ENCODE measurements at places on chromosomes 2 and 18.

DNA sequence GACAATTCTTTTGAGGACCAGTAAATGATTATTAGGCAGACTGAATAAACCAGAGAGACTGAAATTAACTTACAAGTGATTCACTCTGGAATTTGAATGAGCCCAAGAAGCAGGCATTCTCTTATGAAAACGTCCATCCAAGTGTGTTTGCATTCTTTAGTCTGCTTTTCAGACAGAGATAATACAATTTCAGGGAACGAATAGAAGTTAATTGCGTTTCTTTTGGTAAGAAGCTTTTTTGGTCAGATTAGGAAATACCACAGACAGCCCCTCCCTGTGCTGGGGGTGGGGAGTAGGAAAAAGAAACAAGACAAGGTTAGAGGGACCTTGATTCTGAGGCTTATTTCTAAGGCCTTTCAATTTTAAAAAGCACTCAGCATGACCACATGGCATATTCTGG, 874.4 kb downstream of the SUCLG1 start:
- no peak for DNase-seq

GRCh38 chr18:12928206-12928605, 19.6 kb upstream of the SEH1L start:
- DNase-seq, result no peak

DNA sequence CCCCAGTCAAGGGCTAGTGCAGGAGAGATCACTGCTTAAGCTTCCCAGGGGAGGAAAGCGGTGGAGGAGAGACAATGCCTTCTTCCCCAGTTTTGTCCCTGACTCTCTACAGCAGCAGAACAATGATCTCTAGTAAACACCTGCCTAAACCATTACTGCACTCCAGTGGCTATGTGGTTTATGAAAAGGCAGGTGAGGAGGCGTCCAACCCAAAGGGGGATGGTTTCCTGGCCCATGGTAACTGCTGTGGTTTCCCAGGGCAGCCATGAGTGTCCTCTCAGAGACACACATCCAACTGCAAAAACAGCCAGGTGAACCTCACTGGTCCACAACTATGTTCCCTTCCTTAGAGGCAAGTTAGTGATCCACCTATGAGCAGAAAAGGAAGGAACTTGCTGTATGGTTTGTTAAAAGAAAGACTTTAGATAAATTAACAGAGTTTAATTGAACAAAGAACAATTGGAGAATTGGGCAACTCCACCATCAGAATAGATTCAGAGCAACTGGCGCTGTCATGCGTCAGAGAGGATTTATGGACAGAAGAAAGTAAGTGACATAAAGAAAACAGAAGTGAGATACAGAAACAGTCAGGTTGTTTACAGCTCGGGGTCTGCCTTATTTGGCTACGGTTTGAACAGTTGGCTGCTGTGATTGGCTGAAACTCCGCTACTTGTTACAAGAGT, 4.8 kb upstream of the TTC39C start:
- peak; percentile 71 for DNase-seq

GRCh38 chr2:23489471-23490322, 104.7 kb downstream of the KLHL29 start:
- DNase-seq, result no peak

GRCh38 chr2:109153807-109154206, 24.8 kb downstream of the SH3RF3 start:
- no peak for DNase-seq

DNA sequence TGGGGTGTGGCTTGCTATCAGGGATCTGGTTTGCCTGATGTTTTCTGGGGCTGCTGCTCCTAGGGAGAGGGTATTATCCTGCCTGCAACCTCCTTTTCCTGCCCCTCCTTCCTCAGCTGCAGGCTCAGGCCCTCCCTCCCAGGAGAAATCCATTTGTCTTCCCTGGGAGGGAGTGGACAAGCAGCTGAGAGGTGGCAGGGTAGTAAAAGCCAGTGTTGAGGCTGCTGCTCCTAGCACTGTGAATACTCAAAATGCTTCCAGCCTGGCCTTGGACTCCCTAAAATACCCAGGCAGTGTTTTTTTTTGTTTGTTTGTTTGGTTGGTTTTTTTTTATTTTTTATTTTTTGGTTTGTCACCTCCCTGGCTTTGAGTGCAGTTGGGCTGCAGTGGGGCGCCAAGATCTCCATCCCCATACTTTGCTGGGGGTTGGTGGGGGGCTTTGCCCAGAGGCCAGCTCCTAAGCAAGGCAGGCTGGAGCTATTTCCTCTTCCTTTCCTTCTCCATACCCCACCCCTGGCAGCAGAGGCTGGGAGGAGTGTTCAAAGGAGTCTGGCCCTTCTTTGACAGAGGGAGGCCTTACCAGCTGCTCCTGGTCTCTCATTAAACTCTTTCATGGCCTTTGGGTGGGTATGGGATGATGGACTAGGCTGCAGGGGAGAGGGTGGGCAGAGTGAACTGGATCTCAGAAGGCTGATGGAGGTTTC, 13.6 kb downstream of the HOXD3 start:
- DNase-seq, result no peak

- DNase-seq, result no peak
Measured at GRCh38 chr18:76824145-76824676, 1.9 kb downstream of the ZNF236 start.

DNA sequence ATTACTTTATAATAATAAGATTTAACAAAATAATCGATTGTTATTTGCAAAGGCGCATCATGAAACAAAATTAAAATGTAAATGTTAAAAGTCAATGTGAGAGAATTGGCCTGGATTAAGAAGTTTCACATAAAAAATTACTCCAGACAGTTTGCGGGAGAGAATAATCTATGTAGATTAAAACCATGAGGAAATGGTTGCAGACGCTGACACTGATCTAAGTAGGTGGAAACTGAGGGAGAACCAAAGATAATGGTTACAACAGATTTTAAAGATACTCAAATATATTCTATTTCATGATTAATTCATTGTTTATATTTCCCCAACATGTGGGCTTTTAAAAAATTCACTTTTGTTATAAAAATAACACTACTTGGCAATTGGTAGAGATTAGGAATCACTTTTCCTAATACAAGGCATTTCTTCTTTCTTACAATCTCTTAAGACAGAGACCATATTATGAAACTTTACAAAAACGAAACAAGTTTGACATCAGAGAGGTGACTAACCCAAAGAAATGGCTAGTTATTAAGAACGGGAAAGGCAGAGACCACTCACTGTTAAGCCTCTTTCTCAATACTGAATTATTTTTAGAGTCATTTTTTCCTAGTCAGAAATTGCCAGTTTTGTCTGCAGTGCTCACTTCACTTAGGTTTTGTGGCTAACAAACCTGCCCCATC, 1.6 kb downstream of the KANSL1L start:
- DNase-seq, result peak; percentile 24

GRCh38 chr2:123015186-123015585, 1009.9 kb upstream of the CNTNAP5 start:
- DNase-seq, result no peak

DNA sequence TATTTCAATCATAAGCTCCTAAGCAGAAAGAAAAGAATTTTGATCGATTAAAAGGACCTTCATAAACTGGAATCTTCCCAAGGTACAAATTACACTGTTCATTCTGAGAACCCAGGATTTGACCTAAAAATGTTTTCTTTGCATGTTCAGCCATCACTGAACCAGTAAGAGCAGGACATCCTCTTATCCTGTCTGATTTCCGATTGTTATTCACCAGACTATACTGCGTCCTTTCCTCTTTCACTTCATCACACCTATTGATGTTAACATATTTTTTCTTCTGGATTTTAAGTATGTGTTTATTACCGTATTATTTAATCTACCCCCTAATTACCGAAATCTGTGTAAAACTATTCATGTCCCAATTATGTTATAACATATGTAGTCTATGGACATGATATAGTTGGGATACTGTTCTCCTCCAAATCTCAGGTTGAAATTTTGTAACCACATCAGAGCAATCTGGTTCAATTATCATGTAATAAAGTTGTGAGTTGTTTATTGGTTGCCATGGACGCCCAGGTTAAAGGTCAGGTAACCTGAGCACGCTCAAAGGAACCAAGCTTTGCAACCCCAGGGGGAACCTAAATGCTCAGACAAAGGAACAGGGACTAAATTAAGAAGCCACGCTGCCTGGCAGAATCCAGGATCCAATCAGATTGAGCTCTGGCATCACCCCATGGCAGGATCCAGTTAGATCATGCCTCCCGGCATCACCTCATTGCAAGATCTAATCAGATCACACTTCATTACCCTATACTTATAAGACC, 11.6 kb upstream of the TBC1D8 start:
- DNase-seq, result no peak

- DNase-seq, result peak; percentile 31
Measured at GRCh38 chr2:215136669-215137328, 1.6 kb downstream of the ABCA12 start.

DNA sequence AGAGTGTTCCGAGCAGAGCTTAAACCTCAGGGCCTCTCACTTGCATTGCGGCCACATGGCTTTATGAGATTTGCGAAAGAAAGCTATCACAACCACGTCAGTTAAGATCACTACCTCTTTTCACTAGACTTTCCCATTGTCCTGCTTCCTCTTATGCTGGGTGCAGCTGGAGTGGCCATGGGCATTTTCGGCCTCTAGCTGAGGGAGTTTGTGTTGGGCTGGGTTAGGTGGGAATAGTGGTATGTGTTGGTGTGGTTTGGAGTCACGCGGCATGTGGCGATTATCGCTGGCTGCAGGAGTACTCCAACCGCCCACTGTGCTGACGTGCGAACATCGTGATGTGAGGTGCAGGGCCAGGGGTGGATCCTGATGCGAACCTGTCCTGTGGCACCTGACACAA, 27.1 kb downstream of the RALB start:
- no peak for DNase-seq

DNA sequence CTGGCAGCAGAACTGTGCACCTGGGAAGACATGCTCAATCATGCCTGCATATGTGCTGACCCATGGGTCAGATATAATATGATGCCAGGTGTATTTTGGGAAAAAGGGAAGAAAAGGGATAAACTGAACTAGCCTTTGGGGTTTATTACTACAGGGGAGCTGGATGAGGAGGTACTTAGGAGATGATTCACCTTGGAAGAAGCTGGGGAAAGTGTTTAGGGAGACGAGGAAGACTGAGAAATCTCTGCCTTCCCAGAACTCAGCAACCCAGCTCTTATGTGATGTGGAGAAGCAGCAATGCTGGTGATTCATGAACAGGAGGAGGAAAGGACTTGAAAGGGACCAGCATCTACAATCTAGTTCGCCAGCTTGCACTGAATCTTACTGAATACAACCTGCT, 110.2 kb downstream of the BARD1 start:
- no peak for DNase-seq

- DNase-seq, result no peak
Measured at GRCh38 chr2:178273787-178274360, 79.6 kb downstream of the OSBPL6 start.

DNA sequence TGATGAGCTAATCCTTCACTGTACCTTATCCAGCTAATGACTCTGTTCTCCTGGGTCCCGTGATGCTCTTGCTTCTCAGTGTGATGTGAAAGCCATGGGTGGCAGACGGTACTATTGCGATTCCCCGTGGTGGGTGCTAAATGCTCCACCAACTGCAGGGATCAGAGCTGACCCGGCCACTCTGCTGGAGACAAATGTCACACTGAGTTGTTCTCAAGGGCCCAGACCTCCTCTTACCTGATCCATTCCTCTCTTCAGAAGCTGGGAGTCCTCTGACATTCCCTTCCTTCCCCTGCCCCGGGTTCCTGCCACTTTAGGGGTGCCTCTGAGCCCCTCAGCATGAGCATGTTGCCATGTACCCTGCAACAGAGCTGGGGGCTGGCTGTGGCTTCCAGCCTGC, 105.1 kb downstream of the MAPK4 start:
- no peak for DNase-seq

DNA sequence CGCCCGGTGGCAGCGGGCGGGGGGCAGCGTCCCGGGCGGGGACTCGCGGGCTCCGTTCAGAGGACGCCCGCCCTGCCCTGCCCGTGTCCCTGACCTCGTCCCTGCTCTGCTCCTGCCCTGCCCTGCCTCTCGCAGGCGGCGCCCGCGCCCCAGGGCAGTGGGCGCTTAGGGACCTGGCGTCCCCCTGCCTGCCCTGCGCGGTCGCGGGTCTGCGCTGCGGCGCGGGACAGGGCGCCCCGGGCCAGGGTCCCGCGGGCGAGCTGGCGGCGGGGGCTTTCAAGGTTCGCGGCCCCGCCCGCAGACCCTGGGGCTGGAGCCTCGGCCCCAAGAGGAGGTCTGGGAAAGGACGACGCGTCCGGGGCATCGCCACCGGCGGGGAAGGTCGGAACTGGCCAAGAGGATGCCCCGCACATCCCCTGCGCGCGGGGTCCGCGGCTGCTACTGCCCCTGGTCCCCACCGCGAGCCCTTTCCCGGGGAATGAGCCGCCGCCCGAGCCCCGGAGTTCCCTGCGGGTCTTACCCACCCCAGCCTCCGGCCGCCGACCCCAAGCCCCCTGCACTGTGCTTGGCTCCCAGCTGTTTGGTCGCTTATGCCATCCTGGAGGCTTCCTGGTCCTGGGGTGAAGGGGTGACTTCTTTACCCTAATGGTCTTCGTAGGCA, 679 bp downstream of the RNF144A start:
- DNase-seq, result peak; percentile 19

DNA sequence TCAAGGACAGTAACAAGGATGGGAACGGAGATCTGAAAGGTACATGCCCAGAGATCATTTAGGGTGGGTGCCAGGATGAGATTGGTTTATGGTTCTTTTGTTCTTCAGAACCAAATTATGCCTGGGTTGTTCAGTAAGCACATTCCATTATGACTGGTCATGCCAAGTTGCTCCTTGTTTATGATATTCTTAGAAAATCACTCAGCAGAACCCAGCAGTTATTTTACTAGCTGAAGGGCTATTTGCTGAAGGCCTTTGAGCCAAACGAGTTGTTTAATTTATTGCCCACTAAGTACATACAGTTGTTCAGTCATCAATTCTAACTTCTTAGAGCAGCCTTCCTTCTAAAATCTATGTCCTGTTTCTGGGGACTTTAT, 635 bp downstream of the SLC3A1 start:
- no peak for DNase-seq

- no peak for DNase-seq
Measured at GRCh38 chr18:32083781-32084180, 7.9 kb upstream of the RNF138 start.
